Activated naive CD8-positive, alpha-beta T cell treated with anti-CD3 and anti-CD28 coated beads, Interleukin-2, amount 10 ng/mL, durations not matched to agents 7 days and 5 days (primary cell): ENCODE measurements at places on chromosomes 2 and 18. TPM values are rescaled to one million over a fixed set of nuclear protein-coding genes. Genes with fewer than 3 reads are reported as not detected.

DNA sequence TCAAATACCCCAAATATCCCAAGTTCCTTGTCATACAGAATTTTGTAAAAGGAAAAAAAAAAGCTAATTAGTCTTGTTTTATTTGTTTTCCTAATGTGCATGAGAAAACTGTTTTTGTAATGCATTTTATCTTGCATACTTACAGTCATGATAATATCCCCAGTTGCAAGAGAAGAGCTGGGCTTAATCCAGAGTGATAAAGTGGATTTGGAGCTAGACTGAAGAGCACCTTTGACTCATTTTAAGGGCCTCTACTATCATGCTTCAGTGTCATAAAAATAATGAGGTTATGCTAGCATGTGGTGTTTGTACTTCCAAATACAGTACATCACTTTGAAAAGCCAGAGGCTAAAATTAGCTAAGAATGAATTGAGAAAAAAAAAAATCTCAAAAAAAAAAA is 26.4 kb downstream of the ARHGAP15 start:
- H3K4me1 ChIP-seq, result peaks cover 56% of the 10 kb centered on the region
- H3K27ac ChIP-seq, result no peak overlapping the region
- no peak overlapping the region for H3K4me3 ChIP-seq
- DNase-seq, result no peak

GRCh38 chr2:8684878-8685696 is 3.2 kb downstream of the ID2 start:
- DNase-seq, result peak; percentile 74
- peak overlapping the region; percentile 94 for H3K27ac ChIP-seq
- H3K27me3 ChIP-seq, result peaks cover 10% of the 10 kb centered on the region
- peaks cover 22% of the 10 kb centered on the region for H3K36me3 ChIP-seq

TNFRSF11A gene
- 7.5 TPM for total RNA-seq

GRCh38 chr2:72696559-72696958 is 129.3 kb downstream of the EXOC6B start:
- H3K4me1 ChIP-seq, result no peaks in the 10 kb centered on the region
- no peak overlapping the region for H3K4me3 ChIP-seq
- no peaks in the 10 kb centered on the region for H3K27me3 ChIP-seq
- H3K27ac ChIP-seq, result no peak overlapping the region

SEPTIN10 gene
- 0.31 TPM for total RNA-seq

PDE11A gene
- total RNA-seq, result not detected

AOX1 gene
- not detected for total RNA-seq

DNA sequence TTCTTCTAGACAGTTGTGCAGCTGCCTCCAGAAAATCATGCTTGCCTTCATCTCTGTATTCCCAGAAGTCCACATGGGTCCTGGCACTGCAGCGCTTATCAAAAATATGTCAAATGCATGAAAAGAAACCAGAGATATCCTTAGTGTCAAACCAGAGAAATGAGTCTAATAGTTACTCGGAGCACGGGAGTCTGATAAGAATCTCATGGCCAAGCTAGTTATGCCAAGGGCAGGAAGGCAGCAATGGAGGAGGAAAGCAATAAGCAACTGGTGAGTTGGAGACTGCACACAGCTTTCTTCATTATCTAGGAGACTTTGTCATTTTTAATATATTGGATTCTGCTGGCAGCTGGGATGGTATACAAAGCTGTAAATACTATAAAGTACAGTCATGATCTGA is 38.6 kb downstream of the TRIB2 start:
- H3K4me1 ChIP-seq, result no peaks in the 10 kb centered on the region
- no peak overlapping the region for H3K27ac ChIP-seq
- no peak overlapping the region for H3K4me3 ChIP-seq
- H3K27me3 ChIP-seq, result peaks cover 5% of the 10 kb centered on the region
- DNase-seq, result no peak
- no peaks in the 10 kb centered on the region for H3K36me3 ChIP-seq

OSGEPL1 gene
- total RNA-seq, result 14.3 TPM

- H3K27ac ChIP-seq, result no peak overlapping the region
- no peaks in the 10 kb centered on the region for H3K4me1 ChIP-seq
- peaks cover 6% of the 10 kb centered on the region for H3K27me3 ChIP-seq
- no peak for DNase-seq
- H3K4me3 ChIP-seq, result no peak overlapping the region
These were observed 416.8 kb upstream of the SLC14A2 start for GRCh38 chr18:45198526-45198925.

- no peaks in the 10 kb centered on the region for H3K27me3 ChIP-seq
- peaks cover 11% of the 10 kb centered on the region for H3K4me1 ChIP-seq
- no peak for DNase-seq
- no peak overlapping the region for H3K27ac ChIP-seq
These were observed 19.8 kb downstream of the ABHD3 start for GRCh38 chr18:21684731-21685130.

DNA sequence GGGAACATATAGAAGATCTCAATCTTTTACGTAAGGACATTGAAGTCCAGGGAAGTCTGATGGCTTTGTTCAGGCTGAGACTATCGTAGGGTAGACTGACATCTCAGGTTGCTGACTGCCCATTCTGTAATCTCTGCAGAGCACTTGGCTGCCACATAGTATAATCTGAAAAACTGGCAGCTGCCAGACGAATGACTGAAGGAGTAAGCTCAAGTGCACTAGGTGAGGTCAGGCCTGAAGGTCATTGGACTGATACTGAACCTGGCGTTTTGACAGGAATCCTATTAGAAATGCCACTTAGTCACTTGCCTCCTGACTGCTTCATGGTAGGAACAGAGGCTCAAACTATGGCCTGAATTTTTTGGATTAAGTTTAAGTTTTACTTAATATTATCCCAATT is 23.5 kb downstream of the GPD2 start:
- H3K4me1 ChIP-seq, result peaks cover 3% of the 10 kb centered on the region
- no peak overlapping the region for H3K27ac ChIP-seq
- H3K36me3 ChIP-seq, result peaks cover 8% of the 10 kb centered on the region
- H3K27me3 ChIP-seq, result no peaks in the 10 kb centered on the region
- no peak for DNase-seq

DNA sequence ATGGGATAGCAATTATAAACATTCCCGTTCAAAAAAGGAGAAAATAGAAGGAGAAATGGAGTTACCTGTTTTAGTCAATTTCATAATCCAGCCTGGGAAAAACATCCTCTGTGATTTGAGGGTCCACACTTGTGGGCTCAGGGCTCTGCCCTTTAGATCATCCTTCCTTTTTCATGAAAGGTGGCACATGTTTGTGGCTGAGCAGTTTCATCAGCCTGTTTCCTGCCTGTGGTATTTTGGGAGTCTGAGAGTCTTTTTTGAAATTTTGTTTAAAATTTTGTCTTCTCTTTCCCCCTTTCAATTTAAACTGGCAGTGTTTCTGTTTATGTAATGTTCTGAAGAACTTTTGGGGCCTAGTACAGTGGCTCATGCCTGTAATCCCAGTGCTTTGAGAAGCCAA is 84.0 kb downstream of the KIAA1328 start:
- peaks cover 6% of the 10 kb centered on the region for H3K36me3 ChIP-seq
- H3K27ac ChIP-seq, result peak overlapping the region; percentile 88
- peaks cover 15% of the 10 kb centered on the region for H3K4me1 ChIP-seq
- no peaks in the 10 kb centered on the region for H3K27me3 ChIP-seq
- no peak for DNase-seq
- H3K4me3 ChIP-seq, result peak overlapping the region; percentile 33

GRCh38 chr2:143734507-143734906 is 605.3 kb downstream of the ARHGAP15 start:
- H3K27me3 ChIP-seq, result no peaks in the 10 kb centered on the region
- H3K36me3 ChIP-seq, result peaks cover 31% of the 10 kb centered on the region
- DNase-seq, result no peak
- peaks cover 12% of the 10 kb centered on the region for H3K4me1 ChIP-seq

GRCh38 chr18:8084160-8084559 is 517.0 kb downstream of the PTPRM start:
- no peak overlapping the region for H3K27ac ChIP-seq
- no peak for DNase-seq
- H3K36me3 ChIP-seq, result no peaks in the 10 kb centered on the region

LIMS4 gene
- 0.88 TPM for total RNA-seq

DNA sequence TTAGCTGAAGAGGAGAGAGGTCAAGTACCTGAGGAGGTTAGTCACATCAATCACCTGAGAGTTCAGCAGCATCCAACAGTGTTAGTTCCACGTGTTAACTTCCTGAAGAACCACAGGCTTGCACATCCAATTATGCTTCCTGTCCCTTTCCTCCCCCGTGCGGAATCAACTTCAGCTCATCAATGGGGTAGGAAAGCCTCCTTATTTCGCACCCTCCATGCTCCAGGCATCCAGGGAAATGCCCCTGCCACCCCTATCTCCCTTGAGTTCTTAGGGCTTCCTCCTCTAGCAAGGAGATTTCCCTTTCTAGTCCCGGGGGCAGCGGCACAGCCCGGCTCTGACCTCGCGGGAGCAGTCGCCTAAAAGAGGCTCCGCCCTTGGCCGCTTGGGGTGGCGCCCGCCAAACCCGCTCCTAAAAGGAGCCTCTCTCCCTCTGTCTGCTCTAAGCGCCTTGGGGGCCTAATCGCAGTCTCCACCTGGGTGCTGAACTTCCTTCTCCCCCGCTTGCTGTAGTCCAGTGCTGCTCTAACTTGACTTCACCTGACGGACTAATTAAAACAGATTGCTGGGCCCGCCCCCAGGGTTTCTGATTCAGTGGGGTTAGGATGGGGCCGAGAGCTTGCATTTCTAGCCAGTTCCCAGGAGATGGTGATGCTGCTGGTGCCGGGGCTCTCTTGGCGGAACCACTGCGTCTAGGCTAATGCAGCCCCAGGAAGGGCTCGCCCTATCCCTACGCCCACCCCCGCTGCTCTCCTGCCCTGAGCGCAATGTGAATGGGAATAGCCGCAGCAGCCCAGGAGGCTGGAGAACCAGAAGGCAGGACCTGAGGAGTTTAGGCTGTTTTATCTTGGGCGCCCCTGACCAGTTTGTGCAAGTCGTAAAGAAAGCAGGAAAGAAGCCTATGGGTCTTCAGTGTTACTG is 3.4 kb upstream of the TET3 start:
- H3K4me3 ChIP-seq, result peak overlapping the region; percentile 76
- H3K4me1 ChIP-seq, result peaks cover 58% of the 10 kb centered on the region
- H3K27me3 ChIP-seq, result no peaks in the 10 kb centered on the region
- DNase-seq, result peak; percentile 61
- H3K36me3 ChIP-seq, result peaks cover 7% of the 10 kb centered on the region

NGEF gene
- total RNA-seq, result not detected

CXCR2 gene
- 0.57 TPM for total RNA-seq

DNA sequence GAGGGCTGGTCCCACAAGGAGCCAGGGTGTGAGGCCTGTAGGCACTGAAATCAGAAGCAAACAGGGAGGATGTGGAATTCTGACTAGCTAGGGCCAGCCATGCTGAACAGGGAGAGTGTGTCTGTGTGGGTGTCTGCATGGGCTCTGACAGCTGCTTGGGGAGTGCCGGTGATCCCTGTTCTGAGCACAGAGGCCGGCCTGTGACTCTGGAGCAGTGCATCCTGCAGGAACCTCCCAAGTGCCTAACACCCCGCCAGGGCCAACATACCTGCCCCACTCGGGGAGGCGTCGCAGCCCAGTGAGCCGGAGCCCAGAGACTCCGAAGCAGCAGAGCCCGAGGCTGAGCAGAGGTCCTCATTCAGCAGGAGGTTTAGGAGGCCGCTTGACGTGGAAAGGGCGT is 11.5 kb upstream of the HES6 start:
- no peak overlapping the region for H3K4me3 ChIP-seq
- H3K36me3 ChIP-seq, result peaks cover 3% of the 10 kb centered on the region
- H3K27me3 ChIP-seq, result no peaks in the 10 kb centered on the region
- H3K27ac ChIP-seq, result no peak overlapping the region
- no peak for DNase-seq

GRCh38 chr18:63207835-63208234 is 111.7 kb downstream of the BCL2 start:
- H3K4me3 ChIP-seq, result peak overlapping the region; percentile 96
- H3K27me3 ChIP-seq, result no peaks in the 10 kb centered on the region
- H3K27ac ChIP-seq, result peak overlapping the region; percentile 96

DNA sequence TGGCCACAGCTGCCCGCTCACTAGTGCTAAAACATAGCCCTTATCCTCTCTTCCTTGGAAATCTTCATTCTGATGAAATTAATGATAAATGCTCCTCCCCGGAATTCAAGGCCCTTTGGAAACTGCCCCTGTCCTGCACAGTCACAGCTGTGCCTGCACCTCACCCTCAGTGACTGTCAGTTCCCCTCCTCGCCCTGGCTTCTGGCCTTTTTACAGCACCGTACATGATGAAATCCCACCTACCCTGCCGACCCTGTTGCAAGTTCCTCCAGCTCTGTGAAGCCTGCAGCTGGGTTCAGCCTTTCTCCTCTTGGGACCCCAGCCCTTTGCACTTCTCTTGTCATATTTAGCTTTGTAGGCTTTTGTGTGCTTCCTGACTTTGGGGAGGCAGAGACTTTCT is 48.4 kb downstream of the DCDC2C start:
- DNase-seq, result no peak
- no peaks in the 10 kb centered on the region for H3K4me1 ChIP-seq
- no peak overlapping the region for H3K4me3 ChIP-seq
- no peaks in the 10 kb centered on the region for H3K36me3 ChIP-seq

KLHL14 gene
- not detected for total RNA-seq

IL1B gene
- not detected for total RNA-seq

DNA sequence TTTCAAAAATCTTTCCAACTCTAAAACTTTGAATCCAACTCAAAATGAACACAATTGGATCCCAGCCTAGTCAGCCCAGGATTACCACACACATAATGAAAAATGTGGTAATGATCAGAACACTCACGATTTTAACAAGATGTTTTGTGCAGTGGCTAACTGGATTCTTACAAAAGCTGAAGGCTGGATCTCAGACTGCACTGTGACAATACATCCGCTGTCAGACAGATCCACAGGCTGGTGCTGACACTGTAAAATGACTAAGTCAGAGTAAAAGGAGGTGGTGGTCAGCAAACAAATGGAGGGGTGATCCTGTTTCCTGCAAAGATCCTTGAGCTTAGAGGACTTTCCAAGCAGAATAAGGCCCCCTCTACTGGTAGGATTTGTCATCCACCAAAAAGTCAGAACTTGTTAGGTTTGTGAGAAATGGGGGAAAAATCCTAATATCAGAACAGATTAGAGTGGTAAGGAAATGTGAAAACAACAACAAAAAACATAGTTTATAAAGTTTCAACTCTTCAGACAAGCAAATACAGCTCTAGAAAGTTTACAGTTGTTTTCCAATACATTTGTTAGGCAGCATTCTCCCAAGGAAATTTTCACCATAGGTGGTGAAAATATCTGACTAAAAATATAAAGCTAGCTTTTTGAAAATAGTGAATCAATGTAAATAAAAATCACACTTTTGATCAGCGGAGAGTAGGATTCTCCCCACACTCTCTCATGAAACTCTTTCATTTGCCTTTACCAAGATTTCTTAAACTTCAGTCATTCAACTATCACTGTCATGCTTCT is 211.9 kb downstream of the AGPS start:
- H3K4me3 ChIP-seq, result no peak overlapping the region
- H3K36me3 ChIP-seq, result peaks cover 5% of the 10 kb centered on the region
- peaks cover under 1% of the 10 kb centered on the region for H3K4me1 ChIP-seq
- no peak for DNase-seq

HPCAL1 gene
- 77.1 TPM for total RNA-seq

ZNF516 gene
- 8.0 TPM for total RNA-seq
